Putamen (tissue), 1 donor: ENCODE measurements at places on chromosomes 16 and 17.

DNA sequence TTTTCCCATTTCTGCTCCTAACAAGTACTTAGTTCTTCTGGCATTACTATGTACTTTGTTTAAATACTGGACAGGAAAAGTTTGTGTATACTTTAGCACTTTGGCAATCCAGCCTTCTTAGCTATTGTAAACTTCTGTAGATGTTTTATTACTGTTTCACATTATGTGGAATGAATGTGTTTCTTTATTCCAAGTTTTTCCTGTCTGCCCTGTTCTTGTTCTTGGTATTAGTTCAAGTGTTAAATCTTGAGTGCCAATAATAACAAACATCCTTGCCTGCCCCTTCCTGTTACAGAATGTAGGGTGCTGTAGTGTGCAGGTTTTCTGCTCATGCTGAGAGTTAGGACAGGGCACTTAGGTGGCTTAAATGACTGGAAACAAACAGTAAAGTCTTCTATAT is 7.3 kb upstream of the CAPNS2 start:
- DNase-seq, result no peak

DNA sequence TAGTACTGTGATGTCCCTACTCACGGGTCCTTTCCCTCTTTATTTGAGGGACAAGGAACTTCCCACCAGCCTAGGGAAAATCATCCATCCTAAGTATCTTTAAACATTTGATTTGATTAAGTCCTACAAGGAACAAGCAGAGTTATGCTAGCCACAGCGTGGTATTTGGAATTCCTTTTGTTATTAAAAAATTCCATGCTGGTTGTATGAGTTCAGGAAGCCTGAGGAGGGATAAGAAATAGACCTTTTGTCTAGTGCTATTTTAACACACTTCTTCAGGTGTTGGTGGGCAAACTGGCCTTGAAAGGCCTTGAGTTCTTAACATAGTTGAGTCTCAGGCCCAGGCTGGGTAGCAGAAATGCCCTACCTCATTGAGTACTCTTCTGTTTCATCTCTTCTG is 105.4 kb upstream of the TBX2 start:
- no peak for DNase-seq

GRCh38 chr17:9473711-9474110 is 101.9 kb downstream of the STX8 start:
- no peak for DNase-seq

GRCh38 chr17:1170739-1171138 is 9.0 kb downstream of the ABR start:
- DNase-seq, result no peak

- no peak for DNase-seq
Measured at GRCh38 chr17:63940584-63940983, 8.5 kb upstream of the CD79B start.

DNA sequence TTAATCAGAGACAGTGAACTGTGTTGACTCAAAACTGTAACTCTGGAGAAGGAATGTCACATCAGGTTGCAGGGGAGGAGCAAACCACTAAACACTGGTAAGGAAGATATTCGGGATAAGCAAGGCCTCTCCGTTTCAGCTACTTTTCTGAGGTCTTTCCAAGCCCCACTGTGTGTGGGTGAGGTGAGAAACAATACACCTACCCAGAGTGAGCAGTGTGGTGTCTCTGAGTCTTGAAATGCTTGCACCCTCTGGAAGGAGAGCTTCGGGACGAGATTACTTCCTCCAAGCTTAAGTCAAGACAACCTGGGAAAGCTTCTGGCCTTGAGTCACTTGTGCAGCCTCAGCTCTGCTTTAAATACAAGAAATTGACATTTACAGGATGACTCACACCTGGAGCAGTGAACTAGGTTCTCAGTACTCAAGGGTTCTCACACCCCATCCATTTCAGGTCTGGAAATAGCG is 2.5 kb upstream of the MAP3K14 start:
- DNase-seq, result peak; percentile 63

- DNase-seq, result no peak
Measured at GRCh38 chr17:8371786-8372185, 4.7 kb downstream of the KRABD2 start.

- no peak for DNase-seq
Measured at GRCh38 chr16:4976611-4977145, 18.5 kb downstream of the SEC14L5 start.

DNA sequence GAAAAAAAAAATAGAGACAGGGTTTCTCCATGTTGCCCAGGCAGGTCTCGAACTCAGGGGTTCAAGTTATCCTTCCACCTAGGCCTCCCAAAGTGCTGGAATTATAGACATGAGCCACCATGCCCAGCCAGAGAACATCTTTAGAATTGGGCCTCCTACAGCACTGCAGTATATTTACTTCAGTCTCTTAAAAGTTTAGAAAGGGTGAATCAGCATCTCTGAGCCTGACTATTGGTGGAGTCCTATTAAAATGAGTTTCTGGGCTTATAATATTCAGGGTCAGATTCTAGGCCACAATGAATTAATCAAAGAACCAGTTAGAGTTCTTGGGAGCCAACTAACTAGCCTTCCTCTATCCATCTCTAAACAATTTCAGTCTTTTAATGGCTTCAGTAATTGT is 22.8 kb downstream of the TADA2A start:
- DNase-seq, result no peak

DNA sequence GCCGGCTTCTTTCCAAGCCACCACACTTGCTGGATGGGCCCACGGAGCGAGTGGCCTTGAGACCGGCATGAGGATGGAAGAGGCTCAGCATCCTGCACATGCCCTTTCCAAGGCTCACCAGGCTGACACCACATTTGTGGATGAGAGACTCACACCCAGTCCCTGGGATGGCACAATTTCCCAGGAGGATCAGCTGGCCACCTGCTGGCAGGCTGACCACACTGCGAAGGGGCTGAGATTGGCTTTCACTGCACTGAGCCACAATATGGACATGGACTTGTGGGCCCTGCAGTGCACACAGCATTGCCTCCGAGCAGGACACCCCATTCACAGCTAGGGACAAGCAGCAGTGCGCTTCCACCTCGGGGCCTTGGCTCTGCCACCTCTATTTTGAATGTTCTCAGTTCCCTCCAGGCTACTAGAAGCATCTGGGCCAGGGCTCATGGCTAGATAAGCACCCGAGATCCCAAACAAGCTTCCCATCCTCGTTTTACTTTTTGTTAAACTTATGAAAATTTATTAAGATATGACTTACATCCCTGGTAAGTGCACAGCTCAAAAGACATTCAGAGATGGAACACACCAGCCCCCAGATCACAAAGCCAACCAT is 25.3 kb upstream of the KSR1 start:
- DNase-seq, result no peak

GRCh38 chr16:88339930-88340754 is 42.6 kb upstream of the ZNF469 start:
- DNase-seq, result no peak
